ENCODE measurements at places on chromosomes 3 and 15. TPM values are rescaled to one million over a fixed set of nuclear protein-coding genes. Genes with fewer than 3 reads are reported as not detected.

Gene FGD5
- not detected for total RNA-seq

DNA sequence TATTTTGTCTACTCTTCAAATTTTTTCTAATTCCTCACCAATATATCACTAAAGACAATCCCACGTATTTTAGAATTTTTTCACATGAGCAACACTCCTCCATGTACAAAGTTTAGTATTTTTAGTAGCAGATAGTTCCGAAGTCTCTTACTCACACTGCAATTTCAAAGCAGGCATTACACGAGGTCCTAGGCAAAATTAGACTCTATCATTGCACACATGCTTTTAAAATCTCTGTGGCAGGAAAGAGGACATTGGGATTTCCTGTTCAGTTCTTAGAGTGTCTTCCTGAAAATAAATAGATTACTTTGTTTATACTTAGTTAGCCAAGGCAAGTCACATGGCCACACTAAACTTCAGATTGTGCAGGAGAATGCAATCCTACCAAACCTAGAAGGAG is 847.7 kb downstream of the ROBO2 start:
- DNase-seq: no peak

DNA sequence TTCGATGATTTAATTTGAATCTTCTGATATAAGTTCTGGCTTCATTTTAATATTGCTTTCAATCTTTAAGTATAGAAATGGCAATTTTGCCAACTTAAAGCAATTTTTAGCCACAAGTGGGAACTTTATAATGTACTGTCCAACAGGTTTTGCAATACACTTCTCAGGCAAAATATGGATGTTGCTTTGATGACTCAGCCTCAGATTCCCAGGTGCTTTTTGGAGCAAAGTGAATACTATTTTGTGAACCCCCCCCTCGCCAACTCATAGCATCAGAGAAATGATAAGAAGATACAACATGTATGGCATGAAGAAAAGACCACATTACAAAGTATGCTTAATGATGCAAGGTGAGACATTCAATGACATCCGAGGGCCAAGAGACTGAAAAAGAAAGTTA is 158.1 kb downstream of the GABRB3 start:
- no peak for DNase-seq

GRCh38 chr15:85034276-85034675 is 52.6 kb downstream of the PDE8A start:
- DNase-seq: no peak

DNA sequence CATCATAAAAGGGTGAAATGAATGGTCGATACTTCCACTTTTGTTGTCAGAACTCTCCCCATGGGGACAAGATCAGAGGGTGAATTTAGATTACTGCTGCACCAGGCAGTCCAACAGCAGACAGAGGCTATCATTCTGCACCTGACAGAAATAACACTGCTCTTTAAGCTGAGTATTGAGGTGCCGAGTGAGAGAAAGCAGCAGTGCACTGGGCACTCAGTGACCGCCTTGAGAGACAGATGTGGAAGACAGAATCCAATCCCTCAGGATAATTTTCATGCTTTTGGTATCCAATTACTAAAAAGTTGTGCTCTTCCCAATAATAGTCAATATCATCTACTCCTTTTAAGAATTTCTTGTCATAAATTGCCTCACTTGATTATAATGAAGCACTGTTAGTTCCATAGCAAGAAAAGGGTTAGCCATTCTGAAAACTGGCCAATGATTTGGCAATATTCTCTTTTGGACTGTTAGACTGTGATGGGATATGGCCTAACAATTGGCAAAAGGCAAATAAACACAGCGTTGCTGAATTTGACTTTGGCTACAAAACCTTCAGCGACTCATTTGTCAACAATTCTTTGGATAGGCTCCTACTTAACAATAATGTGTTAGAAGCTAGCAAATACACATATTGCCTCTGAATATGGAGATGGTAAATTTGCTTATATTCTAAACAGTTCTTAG is 5.5 kb downstream of the FGF7 start:
- no peak for DNase-seq

GRCh38 chr3:126834596-126835471 is 130.8 kb downstream of the CHCHD6 start:
- no peak for DNase-seq

Gene NOX5
- total RNA-seq: not detected

GRCh38 chr15:26572602-26573350 is 200.1 kb downstream of the GABRB3 start:
- no peak for DNase-seq

- DNase-seq: no peak
Observed at GRCh38 chr3:101829874-101830273, 19.4 kb upstream of the NFKBIZ start.

- peak; percentile 96 for DNase-seq
Observed at GRCh38 chr3:127751163-127751621, 71.1 kb downstream of the MGLL start.

DNA sequence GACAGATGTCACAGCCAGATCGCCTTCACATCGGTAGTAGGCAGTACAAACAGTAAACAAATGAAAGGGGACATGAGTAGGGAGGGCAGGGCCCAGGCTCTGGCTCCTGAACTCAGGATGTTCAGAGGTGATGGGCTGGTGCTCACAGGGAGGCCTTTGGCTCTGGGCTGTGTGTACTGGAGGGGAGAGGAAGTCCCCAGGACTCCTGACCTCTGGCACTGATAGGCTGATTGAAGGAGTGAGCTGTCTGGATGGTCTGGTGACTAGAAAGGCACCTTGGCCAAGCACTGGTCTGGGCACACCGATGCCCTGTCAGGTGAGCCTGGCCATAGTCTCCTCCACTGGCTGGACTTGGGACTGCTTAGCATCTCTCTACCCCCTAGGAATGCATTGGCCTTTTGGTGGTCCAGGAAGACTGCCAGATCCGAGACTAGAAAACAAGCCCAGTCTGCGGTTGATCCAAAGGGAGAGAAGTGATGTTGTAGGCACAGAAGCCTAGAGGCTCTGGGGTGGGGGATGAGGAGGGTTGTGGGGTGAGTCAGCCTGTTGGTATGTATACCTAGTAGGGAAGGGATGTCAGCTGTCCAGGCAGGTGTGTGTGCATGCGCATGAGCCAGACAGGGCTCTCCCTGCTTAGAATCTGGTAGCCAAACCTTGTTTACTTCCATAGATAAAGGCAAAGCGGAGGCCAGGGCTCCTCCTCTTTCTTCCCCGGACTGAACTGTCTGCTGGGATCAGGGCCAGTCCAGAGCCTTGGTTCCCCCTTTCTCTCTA is 1.9 kb downstream of the SPINT1 start:
- DNase-seq: peak; percentile 53

DNA sequence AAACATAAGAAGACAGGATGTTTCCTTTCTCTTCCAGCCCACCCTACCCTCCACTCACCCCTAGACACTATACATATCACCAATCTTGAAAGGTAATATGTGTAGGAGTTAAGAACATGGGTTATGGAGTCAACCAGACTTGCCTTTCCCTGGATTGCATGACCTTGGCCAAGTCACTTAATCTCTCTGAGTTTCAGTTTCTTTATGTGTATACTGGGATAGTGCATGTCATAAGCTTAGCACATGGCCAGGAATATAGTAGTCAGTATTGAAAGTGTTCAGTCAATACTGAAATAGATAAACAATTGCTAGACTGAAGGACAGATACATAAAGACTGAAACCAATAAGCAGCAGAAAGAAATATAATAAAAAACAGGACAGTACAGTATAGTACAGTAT is 283.2 kb upstream of the STT3B start:
- no peak for DNase-seq

GRCh38 chr3:55655544-55655943 is 168.4 kb upstream of the WNT5A start:
- no peak for DNase-seq

GRCh38 chr3:39639344-39640236 is 169.8 kb upstream of the MYRIP start:
- peak; percentile 8 for DNase-seq

- no peak for DNase-seq
Observed at GRCh38 chr3:55307622-55308021, 179.5 kb downstream of the WNT5A start.

Gene HMG20A
- total RNA-seq: 42.8 TPM

DNA sequence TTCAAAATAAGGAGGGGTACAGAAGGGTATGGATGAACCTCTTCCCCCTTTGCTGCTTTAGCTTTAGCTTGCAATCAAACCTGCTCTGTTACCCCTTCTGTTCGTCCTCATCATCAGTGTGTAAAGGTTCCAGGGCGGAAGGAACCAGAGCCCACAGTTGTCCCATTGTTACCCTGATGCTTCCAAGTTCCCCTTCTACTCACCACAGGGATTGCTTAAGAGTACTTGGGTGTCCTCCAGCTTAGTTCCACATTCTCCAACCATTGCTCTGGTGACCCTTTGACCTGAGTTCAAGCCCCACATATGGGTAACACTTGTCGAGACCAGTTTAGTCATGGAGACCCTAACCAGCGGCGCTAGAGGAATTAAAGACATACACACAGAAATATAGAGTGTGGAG is 1080.1 kb upstream of the ALCAM start:
- DNase-seq: no peak

DNA sequence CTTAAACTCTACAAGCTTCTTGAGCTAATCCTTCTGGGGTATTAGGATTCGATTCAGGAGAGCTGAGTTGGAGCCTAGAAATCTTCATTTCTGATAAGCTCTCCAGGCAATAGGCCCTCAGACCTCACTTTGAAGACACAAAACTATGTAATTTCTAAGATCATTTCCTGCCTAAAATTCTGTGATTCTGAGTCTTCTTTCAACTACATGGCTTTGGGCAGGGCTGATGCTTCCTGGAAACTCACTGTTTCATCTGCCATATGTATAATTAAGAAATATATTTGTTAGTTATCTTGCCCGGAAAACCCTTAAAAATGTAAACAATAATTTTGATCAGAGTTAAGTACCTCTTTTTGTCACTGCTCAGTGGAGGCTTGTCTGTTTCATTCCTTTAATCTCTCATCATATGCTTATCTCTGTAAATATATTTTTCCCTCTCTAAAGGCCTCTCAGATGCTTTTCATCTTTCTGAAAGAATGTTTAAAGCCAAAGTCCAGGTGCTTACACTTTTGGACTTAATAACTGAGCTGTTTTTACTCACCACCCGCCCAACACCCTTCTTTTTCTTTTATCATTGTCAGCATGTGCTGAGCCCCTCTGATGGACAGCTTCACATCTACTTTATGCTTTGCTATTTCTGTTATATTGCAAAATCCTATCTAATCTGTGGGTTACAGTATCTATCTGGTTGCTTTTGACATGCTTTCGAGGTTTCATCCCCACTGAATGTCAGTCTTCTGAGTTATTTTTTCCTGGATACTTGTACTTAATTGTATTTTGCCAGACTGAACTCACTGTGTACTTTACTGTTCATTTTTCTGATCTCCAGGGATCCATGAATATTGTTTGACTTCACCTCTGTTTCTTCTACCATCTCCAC is 38.2 kb downstream of the FILIP1L start:
- no peak for DNase-seq

DNA sequence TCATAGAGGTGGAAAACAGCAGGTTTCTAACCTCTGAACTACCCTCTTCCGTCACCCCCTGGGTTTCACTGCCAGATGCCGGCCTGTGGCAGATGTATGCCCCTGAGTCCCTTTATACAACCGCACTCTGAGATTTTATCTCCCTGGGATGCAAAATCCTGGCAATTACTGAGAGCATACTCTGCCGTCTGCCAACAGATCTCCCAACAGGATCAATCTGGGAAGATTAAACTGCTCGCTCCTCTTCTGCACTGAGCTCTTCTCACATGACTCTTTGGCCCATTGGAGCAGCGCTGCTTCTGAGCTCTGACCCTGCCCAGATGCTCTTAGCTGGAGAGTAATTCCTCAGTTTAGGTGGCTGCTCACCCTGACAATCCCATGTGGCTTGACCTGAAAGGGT is 133.2 kb downstream of the LIPC start:
- DNase-seq: no peak

Gene DET1
- 8.2 TPM for total RNA-seq

DNA sequence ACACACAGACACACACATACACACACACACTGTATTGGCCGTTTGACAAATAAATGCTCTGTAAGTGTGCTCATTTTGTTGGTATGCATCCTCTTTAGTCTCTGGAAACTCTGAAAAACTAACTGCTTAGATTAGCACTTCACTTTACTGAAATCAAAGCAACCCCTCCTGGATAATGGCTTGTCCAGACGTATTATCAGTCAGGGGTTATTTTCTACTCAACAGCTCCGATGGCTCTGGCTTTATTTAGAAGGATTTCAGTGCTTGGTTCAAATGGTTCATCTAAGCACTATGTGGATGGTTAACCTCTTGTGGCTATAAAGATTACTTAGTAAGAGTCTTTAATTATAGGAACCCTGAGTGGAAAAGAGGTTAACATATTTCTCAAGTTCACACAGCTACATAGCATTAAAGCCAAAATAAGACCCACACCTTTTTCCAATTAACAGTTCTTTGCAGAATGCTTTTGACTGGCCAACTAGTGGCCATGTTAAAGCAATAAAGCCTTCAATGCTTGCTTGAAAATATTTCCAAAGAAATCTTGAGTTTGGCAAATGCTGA is 516.1 kb upstream of the NAALADL2 start:
- peak; percentile 57 for DNase-seq

DNA sequence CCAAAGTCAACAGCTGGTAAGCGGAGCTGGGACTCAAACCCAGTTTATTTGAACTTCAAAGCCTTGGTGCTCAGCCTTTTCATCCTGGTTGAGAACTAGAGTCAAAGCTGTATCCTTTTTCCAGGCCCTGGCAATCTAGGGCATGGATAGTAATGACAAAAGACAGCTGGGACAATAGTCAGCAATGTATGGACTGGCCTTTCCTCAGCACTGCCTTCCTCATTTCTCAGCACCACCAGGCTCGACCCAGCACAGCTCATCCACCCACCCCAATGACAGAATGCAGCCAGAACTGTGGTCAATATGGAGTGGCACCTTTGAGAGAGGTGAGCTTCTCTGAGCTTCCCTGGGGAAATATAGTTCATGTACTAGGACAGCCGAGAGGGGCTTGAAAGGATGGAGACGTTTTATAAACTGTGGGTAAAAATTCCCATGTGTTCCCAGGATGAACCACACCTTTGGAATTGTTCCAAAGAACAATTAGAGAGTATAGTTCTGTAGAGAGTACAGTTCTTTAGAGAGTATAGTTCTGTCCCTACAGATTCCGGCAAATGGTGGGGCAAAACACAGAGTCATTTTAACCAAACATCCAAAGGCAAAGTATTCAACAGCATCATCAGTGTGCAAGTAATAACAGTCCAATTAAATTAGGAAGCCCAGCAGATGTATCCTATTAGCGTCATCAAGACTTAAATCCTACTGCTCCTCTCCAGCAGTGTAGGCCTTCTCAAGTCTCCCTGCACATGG is 30.2 kb upstream of the IREB2 start:
- DNase-seq: no peak

Gene OXTR
- total RNA-seq: 1.1 TPM

GRCh38 chr15:38471974-38472373 is 18.0 kb downstream of the FAM98B start:
- no peak for DNase-seq

DNA sequence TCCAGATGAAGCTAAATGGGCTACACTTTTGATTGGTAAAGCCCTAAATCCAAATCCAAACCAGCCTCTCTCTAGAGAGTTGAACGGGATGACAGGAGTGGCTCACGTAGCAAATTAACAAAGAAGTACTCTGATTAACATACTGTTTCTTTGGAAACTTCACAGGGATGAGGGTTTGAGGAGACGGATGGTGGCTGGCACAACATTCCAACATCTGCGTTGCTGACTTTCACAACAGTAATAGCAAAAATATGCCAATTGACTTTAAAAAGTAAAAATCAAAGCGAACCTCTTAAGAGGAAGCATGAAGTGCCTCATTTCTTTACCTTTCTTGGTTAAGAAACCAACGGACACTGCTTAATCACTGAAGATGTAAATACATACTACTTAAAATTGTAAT is 181.4 kb downstream of the TBL1XR1 start:
- DNase-seq: no peak

All from SJCRH30 (cell line).